ENCODE measurements at places on chromosomes 7 and 10.

- no peak for DNase-seq
Observed at GRCh38 chr7:50656141-50656895, 91.1 kb upstream of the DDC start.

- no peak for DNase-seq
Observed at GRCh38 chr10:45380903-45381620, 7.0 kb downstream of the ALOX5 start.

DNA sequence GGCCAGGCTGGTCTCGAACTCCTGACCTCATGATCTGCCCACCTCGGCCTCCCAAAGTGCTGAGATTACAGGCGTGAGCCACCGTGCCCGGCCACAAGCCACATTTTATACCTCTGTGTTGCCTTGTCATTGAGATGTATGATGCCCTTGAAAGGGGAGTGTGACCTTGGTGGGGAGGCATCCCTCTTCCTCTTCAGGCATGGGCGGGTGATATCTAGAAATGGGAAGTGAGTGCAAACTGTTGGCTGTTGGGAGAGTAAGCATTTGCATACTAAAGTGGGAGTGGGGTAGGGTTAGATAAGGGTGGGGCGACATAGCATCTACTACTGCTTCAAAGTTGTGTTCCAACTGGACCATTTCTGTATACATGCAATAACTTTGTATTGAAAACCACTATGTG lies 20.1 kb downstream of the RP9 start:
- DNase-seq = no peak

DNA sequence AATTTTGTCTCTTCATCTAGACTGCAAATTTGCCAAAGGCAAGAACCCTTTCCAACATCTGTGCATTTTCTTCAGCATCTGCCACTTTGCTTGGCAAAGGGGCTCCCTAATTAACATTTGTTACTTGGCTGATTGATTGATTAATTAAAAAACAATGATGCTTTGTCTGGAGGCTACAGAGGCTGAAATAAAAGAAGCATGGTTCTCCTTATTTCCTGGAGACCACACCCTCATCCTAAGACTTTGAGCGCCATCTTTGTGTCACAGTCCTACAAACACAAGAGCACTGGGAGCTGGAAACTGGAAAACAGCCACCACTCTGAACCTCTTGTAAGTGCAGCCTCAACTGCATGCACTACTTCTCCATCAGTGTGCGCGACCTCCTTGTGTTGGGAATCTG lies 189.2 kb downstream of the C7orf25 start:
- no peak for DNase-seq

- DNase-seq = no peak
Observed at GRCh38 chr10:9535744-9536143, 1481.3 kb downstream of the GATA3 start.

DNA sequence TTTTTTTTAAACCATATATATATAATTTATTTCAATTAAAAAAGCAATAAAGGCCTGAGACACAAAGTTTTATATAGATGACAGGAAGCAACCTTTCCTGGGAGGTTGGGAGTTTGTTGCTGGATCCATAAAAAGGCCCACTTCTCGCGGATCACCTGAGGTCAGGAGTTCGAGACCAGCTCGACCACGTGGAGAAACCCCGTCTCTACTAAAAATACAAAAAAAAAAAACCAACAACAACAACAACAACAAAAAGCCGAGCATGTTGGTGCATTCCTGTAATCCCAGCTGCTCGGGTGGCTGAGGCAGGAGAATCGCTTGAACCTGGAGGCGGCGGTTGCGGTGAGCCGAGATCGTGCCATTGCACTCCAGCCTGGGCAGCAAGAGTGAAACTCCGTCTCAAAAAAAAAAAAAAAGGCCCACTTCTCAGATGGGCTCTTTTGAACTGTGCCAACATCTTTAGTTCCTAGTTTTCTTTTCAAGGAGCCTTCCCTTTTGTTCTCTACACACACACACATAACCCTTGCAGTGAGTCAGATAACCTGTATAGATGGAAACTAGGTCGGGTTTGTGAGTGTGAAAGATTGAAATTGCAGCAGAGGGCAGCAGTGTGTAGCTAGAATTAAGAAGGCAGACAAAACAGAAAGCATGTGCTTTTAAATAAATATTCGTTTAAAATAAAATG lies 1.2 kb upstream of the SMNDC1 start:
- DNase-seq = peak; percentile 30

- no peak for DNase-seq
Observed at GRCh38 chr10:70970830-70971229, 82.5 kb upstream of the PCBD1 start.

- DNase-seq = no peak
Observed at GRCh38 chr7:136677471-136678365, 190.7 kb upstream of the CHRM2 start.

- no peak for DNase-seq
Observed at GRCh38 chr10:70564901-70565351, 37.6 kb downstream of the PRF1 start.

DNA sequence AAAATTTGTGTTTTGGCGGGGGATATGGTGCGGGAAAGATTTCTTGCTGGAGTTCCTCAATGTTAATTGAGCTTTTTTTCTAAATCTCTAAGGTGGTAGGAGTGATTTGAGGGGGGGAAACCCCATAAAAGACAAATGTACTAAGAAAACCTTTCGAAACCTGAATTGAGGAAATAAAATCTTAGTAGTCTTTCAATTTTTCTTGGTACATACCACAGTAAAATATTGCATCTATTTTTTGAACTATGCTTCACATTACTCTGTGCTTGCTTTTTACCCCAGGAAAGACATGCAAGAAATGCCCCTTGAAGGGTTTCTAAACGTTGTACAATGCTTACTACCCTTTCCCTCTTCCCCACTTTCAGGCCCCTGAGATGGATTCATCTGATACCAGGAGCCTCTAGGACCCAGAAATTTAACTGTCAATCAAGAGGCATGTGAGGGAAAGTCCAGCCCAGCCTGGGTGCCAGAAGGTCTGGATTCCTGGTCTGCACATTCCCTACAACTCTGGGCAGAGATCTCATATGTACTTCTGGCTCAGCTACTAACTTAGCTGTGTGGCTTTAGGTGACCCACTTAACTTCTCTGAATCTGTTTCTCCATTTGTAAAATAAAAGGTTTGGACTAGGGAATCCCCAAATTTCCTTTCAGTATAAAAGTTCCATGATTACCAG lies 5.8 kb upstream of the PDCD4 start:
- no peak for DNase-seq

- no peak for DNase-seq
Observed at GRCh38 chr10:35346248-35346647, 9.9 kb downstream of the CCNY start.

GRCh38 chr10:89534826-89535166 lies 598 bp downstream of the SLC16A12 start:
- DNase-seq = no peak

DNA sequence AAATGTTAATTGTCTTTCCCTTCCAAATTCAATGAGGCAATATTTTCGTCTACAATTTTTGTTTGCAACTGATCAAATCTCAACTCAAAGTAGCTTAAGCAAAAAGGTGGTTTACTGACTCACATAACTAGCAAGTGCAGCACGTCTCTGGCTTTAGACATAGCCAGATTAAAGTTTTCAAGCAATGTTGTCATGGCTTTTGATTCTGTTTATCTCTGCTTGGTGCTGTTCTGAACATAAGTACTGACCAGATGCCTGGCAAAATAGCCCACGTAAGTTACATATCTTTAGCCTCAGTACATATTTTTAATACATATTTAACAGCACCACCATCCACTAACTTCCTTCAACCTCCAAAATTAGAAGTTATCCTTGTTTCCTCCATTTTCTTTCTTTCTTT lies 877.9 kb downstream of the KCNMA1 start:
- DNase-seq = no peak

DNA sequence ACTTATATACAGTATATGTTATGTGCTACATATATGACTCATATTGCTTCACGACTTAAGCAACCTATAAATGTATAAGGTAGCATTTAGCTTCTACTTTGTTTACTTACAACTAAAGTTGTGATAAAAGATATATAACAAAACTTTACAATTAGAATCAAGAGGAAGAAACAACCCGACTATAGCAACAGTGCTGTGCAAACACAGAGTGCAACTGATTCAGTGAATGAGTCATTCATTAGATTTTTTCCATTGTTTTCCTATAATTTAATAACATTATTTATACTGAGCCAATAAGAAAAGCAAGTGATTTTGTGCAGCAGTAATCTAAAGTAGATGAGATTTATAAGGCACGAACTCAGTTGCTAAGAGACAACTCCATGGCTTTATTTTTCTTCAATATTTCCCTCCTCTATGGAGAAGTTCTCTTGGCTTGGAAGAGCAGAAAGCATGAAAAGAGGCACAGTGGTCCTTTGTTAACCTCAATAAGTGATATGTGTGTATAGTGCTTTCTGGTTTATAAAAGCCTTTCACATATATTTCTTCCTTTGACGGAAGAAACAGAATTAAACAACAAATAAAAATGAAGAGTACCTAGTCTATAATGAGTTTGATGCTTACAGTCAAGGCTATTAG lies 19.8 kb downstream of the CEP41 start:
- DNase-seq = no peak

DNA sequence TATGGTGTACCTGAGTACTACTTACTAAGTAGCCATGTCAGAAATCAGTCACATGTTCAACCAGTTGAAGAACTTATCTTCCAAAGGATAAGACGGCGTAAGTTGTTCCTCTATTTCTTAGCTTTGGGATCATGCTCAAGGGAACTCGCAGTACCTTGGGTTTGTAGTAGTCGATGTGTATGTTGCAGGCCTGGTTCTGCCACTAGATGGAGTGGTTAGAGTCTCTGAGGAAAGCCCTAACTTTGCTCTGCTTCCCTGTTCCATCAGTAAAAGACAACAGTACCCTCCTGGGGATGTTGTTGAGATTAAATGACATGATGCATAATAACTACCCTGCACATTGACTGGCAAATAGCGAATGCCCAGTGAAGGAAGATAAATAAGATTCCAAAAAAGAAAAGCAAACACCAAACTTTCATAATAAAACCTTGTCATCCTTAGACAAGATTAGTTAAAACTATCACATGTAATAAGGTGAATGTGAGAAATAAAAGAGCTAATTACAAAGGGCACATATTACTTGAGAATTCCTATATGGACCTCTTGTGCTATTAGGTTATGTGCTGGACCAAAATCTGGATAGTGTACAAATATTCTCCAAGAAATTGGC lies 165.9 kb downstream of the ABCA13 start:
- no peak for DNase-seq

GRCh38 chr10:4395731-4396130 lies 430.3 kb upstream of the AKR1E2 start:
- no peak for DNase-seq

- DNase-seq = no peak
Observed at GRCh38 chr10:106911096-106911495, 253.4 kb downstream of the SORCS1 start.

- DNase-seq = no peak
Observed at GRCh38 chr7:71705901-71706596, 574.1 kb downstream of the GALNT17 start.

GRCh38 chr7:71659622-71660021 lies 527.7 kb downstream of the GALNT17 start:
- no peak for DNase-seq

GRCh38 chr10:34792881-34793280 lies 22.2 kb downstream of the PARD3 start:
- no peak for DNase-seq

DNA sequence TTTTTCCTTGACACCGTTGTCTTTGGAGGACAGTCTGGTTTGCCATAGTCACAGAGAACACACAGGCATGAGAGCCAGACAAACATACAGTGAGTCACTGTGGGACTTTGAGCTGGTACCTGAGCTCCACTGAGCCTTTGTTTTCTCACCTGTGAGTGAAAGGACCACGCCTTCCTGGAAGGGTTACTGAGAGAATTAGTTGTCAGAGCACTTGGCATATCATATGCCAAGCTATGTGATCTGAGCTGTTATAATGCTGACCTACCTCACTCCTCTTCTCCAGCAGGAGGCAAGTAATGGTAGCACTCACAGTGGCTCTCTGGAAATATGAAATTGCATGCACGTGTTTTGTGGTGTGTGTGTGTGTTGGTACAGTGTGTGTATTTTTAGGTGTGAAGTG lies 59.7 kb downstream of the CXCL12 start:
- DNase-seq = no peak

DNA sequence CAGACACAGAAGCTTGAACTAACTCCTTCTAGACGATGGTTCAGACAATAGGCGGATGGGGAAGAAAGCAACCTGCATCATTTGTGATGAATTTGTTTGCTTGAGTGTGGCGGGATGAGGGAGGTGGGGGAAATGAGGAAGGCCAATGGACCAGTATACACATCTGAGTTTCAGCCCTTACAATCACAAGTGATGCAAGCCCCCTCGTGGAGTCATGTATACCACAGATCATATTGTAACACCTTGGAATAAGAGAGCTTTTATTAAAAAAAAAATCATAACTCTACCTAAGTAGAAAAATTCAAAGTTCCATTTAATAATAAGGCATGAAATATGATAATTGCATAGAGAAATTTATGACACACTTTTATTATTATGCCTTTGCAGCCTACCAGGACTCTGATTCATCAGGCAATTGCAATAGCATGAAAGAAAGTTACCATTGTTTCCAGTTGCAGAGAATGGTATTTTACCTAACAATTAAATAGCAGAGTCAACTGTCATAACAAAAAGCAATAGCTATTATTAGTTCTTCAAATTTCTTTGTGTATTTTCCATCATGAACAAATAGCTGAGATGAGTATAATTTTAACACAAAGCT lies 230.2 kb upstream of the AKR1E2 start:
- DNase-seq = no peak

DNA sequence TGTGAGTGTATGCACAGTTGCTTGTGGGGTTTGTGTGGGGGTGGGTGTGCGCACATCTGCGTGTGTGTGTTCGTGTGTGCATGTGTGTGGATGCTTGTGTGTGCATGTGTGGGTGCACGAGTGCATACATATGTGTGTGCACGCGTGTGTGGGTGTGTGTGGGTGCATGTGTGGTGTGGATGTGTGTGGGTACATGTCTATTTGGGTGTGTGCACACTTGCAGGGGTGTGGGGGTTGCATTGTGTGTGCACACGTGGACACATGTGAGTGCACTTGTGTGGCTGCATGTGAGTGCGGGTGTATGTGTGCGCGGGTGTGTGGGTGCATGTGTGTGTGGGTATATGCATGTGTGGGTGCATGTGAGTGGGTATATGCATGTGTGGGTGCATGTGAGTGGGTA lies 73.7 kb downstream of the NKX6-2 start:
- no peak for DNase-seq

GRCh38 chr7:149887311-149887710 lies 13.5 kb downstream of the ATP6V0E2 start:
- no peak for DNase-seq

GRCh38 chr10:126387041-126387921 lies 996 bp downstream of the ADAM12 start:
- DNase-seq = no peak

DNA sequence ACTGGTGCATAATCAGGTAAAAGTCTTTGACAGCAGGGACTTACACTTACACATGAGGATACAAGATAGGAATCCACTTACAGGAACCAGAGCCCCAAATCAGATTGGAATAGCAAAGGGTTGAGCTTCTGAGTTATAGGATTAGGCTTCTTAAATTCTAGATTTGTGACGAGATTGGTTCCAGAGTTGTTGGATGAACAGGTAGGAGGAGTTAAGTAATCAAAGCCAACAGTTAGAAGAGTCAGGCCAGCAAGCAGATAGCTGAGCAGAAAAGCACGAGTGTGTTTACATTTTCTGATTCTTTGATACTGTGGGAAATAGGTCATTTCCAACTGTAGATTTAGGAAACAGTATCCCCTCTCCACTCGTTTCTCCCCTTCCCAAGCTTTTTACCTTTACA lies 167.0 kb downstream of the MDFIC start:
- DNase-seq = no peak

Data from stimulated activated CD4-positive, alpha-beta T cell treated with anti-CD3 and anti-CD28 coated beads, TNF-alpha, amount 100 ng/mL, for 1 hour (primary cell).